ENCODE measurements at places on chromosomes 4 and X.

GRCh38 chrX:131068945-131069719 lies 11.0 kb downstream of the ARHGAP36 start:
- no peak for DNase-seq

DNA sequence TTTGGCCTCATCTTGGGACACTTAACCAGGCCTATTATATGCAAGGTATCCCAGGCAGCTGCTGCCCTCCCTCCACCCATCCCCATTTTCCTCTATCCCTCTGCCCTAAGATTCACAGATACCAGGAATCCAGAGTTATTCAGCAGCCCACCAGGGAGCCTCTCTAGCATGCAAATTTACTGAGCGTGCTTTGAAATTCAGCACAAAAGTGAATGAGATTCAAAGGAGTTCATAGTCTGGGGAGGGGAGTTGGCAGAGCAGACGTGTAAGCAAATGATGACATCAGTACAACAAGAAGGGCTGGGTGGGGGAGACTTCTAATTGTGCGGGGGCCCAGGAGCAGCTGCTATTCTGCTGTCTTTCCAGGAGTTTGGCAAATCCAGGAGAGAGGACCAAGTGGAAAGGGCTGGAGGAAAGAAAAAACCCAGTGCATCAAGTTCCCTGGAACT lies 1.7 kb upstream of the MTM1 start:
- no peak for DNase-seq

GRCh38 chr4:108725457-108725856 lies 37.4 kb downstream of the ETNPPL start:
- no peak for DNase-seq

GRCh38 chrX:49079489-49080428 lies at the start of gene WDR45:
Gene WDR45, minus strand, starts transcription at chrX:49079887. Its CDS starts 1,792 bp downstream, at chrX:49078095.
- DNase-seq = peak; percentile 63

- DNase-seq = no peak
These were observed 225.2 kb downstream of the MGST2 start for GRCh38 chr4:139890816-139891215.

DNA sequence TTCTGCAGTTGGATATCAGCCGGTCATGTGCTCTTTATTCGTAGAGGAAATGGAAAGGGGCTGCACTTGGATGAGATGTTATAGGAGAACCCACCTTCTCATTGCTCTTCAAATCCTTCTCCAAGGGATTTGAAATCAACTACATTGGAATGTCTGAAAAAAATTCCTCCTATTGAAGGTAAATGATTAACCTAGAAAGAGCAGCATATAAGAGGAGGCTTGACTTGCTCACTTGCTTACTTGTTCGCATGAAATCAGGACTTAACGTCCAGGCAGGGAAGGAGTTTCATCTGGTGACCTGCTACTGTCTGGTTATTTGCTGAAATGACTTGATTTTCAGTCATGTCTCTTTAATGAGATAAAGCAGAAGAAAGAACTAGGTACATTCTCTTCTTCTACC lies 338.4 kb upstream of the NOCT start:
- no peak for DNase-seq

GRCh38 chr4:46956451-46956850 lies 36.9 kb downstream of the GABRA4 start:
- DNase-seq = no peak

DNA sequence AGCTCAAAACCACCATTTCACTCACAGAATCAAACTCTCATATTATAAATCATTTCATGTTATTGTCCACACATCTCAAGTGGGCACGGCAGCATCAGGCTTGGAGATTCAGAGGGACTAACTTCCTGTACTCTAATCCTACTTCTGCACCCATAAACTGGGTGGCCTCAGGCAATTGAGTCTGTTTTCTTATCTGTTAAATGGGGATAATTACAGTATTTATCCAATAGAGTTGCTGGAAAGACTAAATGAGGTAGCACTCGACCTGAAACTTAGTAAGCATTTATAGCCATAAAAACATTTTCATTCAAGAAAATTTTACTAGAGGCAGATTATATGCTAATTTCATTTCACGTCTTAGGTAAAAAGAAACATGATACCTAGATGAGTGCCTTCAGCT lies 13.0 kb downstream of the TBC1D1 start:
- DNase-seq = no peak

DNA sequence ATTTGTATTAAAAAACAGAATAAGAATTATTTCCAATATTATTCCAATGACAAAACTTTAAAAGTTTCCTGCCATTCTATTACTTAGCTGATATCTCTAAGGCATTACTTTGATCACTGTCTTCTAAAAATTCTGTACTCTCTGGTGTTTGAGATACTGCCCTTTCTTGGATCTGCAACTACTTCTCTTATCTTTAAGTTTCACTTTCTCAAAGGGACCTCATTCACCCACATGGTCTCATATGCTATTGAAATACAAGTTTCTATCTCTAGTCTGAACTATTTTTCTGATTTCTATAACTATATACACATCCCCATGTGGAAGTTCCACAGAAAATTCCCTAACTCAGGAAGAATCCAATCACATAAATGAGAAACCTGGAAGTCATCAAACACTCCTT lies 22.2 kb downstream of the TMPRSS11E start:
- no peak for DNase-seq

DNA sequence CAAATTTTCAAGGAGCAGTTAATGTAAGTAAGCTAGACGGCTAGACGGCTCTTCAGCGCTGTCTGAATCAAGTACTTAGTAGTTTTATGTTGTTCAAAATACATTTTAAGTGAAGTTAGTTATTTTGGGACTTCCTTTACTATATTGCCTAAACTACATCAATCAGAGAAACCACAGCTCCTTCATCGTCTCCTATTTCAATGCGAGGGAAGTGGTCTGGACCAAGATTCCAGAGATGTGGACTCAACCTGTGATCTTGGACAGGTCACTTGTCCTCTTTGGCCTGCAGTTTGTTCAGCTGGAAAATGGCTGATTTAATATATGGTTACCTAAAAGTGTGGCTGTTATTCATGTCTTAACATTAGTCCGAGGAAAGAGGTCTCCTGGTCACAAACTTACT lies 10.6 kb downstream of the ING2 start:
- DNase-seq = no peak

- no peak for DNase-seq
These were observed 31.7 kb downstream of the TXK start for GRCh38 chr4:48102303-48102702.

Data from activated CD4-positive, alpha-beta T cell treated with anti-CD3 and anti-CD28 coated beads, Interleukin-2, amount 50 U/mL, for 4 hours (primary cell).